ENCODE measurements at places on chromosomes 16 and 17.

GRCh38 chr16:68792465-68793324 lies 50.6 kb upstream of the TANGO6 start:
- DNase-seq = no peak

GRCh38 chr16:79419148-79419547 lies 181.4 kb downstream of the MAF start:
- no peak for DNase-seq

DNA sequence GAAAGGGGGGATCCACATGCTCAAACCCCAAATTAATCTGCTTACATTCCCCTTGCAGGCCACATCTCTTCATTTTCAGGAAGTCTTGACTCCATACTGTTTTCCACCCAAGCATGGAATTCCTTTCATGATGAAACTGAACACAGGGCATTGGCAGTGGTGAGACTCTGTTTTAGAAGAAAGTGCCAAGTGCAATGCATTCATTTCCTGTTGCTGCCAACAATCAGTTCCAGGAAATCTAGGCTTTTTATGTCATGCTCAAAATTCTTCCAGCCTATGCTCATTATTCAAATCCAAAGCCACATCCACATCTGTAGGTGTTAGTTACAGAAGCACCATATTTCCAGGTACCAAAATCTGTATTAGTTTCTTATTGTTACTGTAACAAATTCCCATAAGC lies 4.1 kb downstream of the CCL2 start:
- no peak for DNase-seq

DNA sequence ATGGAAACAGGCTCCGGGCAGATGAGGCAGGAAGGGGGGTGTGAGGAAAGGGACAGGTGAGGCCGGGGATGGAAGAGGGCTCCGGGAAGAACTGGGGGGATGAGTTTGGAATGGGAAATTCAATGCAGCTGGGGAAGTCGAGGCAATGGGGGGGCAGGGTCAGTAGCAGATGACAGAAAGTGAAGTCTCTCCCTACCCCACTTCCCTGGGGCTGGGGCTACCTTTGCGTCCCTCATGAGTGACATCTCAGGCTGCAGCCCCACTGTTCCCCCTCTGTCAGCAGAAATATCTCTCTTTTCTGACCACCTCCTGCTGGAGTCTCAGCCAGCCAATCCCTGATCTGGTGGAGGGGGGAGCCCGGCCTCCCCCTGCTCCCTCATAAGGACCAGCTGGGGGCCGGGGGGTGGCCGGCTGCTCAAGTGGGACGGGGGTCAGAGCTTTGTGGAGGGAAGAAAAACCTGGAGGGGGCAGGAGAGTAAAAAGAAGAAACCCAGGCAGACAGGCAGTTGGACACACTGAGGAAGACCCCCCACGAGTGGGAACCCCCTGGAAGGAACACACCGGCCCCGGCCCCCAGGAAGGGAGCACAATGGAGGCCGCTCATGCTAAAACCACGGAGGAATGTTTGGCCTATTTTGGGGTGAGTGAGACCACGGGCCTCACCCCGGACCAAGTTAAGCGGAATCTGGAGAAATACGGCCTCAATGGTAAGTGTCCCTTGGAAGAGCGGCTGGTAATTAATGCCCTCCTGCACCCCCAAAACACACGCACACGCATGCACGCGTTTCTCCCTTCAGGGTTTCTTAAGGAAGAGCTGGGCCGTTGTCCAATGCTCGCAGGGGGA lies at the start of gene ATP2A1:
ATP2A1 (plus strand) TSS at position 406 of the 844 bp plus-strand sequence; CDS start at position 590, 184 bp downstream.
- no peak for DNase-seq

- no peak for DNase-seq
These were observed 73.6 kb downstream of the KCNJ2 start for GRCh38 chr17:70242781-70243437.

- DNase-seq = no peak
These were observed 25.3 kb downstream of the IGF2BP1 start for GRCh38 chr17:49022391-49022941.

DNA sequence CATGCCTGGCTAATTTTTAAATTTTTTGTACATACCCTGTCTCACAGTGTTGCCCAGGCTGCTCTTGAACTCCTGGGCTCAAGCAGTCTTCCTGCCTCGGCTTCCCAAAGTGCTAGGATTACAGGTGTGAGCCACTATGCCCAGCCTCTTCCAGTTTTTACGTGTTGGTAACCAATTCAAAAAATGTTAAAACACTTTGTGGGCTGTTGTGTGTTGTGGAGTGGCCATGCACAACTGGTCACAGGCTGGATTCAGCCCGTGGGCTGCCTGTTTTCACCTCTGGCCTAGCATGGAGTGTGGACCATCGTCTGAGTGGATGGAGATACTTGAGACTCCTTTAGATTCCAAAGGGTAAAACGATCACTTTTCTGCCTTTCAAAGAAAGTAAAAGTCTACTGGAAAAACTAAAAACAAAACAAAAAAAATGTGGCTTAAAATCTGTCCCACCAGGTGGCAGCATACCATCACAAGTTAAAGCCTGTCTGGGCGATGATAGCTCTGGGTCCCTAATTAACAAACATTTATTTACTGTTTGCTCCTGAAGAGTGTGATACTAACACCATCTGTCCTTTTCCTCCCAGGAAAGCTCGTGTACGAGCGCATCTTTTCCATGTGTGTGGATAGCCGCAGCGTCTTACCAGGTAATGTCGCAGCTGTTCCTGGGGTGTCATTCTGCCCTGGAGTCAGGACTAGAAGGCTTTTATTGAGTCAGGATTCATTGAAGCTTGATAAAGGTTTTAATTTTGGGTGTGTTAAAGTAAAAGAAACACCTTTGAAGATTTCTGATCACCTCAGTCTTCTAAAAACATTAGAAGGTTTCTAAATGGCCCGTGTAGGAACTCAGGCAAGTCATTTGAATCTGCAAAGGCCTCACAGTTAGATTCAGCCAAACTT lies 45.8 kb downstream of the VPS35L start:
- DNase-seq = no peak

- DNase-seq = no peak
These were observed 31.9 kb downstream of the ZC3H18 start for GRCh38 chr16:88602091-88602490.

GRCh38 chr17:38709864-38710603 lies 5.0 kb downstream of the MLLT6 start:
- DNase-seq = no peak

GRCh38 chr16:49827805-49828438 lies 28.0 kb downstream of the ZNF423 start:
- DNase-seq = no peak

GRCh38 chr17:73013301-73013700 lies 79.2 kb downstream of the SLC39A11 start:
- no peak for DNase-seq
